ENCODE measurements at places on chromosomes 7 and 10.

DNA sequence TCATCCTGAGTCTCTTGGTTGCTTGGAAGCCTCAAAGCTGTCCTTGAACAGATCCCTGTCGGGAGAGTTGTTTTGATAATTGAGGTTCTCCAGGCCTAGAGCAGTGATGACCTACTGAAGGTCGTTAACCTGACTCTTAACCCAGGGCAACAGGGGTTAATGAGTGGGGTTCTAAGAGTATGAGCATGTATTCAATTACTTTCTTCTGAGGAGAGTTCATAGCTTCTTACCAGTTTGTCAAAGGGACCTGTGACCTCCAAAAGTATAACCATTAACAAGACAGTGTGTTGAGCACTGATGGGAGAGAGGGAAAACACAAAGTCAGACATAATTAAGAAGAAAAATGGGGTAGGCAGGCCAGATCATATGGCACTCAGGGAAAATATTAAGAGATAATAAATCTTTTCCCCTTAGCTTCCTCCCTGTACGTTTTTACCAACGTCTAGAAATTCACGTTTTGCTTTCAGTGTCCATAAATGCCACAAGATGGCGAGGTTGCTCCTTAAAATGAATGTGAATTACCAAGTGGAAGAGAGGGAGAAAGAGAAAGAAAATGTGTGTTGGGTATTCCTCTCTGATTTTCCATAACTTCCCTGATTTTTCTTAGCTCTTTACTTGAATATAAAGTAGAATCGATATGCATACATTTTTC lies 97.6 kb downstream of the SUGCT start:
- no peak for DNase-seq

- no peak for DNase-seq
These were observed 7.2 kb upstream of the SP8 start for GRCh38 chr7:20793694-20794394.

DNA sequence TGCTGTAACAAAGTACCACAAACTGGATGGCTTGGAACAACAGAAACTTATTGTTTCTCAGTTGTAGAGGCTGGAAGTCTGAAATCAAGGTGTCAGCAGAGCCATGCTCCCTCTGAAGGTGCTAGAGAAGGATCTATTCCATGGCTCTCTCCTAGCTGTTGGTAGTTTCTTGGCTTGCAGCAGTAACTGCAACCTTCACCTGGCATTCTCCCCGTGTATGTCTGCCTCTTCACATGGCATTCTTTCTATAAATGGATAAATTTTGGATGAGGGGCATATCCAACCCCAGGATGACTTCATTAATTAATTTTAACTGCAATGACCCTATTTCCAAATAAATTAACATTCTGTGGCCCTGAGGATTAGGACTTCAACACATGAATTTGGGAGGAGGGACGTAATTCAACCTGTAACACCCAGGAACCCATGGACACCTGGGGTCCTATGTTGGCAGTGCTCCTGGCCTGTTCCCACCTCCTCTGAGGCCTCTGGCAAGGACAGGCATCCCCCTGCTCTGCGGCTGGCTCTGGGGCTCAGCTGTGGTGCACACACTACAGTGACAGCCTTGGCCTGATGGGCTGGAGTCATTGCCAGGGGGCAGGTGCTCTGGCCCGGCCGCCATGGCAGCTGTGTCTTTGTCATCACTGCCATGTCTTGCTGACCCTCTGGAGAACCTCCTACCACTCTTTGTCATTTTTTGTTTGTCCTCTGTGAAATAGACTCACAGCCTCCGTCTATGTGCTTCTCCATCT lies 30.8 kb downstream of the LSMEM1 start:
- no peak for DNase-seq

GRCh38 chr10:70906953-70907636 lies 18.7 kb upstream of the PCBD1 start:
- DNase-seq = no peak

GRCh38 chr7:106313456-106313901 lies 28.7 kb upstream of the NAMPT start:
- no peak for DNase-seq

DNA sequence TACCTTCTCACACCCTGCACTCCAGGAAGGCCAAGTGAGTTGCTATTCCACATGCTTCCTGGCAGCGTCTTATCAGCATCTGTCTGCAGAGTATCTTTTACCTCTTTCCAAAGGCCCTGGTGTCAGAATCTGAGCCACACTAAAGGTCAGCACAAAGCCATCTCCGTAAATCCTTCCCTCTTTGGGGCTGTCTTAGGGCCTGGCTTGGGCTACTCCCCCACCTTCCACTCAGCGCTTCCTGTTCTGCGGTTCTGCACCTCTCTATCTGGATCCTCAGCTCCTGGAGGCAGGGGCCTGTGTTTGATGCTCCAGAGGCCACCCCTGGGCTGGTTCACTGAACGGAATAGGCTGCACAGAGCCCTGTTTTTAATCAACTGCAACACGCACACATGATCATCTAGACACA lies 334.8 kb upstream of the GALNT17 start:
- DNase-seq = no peak
